ENCODE measurements at places on chromosomes 11 and 22.

DNA sequence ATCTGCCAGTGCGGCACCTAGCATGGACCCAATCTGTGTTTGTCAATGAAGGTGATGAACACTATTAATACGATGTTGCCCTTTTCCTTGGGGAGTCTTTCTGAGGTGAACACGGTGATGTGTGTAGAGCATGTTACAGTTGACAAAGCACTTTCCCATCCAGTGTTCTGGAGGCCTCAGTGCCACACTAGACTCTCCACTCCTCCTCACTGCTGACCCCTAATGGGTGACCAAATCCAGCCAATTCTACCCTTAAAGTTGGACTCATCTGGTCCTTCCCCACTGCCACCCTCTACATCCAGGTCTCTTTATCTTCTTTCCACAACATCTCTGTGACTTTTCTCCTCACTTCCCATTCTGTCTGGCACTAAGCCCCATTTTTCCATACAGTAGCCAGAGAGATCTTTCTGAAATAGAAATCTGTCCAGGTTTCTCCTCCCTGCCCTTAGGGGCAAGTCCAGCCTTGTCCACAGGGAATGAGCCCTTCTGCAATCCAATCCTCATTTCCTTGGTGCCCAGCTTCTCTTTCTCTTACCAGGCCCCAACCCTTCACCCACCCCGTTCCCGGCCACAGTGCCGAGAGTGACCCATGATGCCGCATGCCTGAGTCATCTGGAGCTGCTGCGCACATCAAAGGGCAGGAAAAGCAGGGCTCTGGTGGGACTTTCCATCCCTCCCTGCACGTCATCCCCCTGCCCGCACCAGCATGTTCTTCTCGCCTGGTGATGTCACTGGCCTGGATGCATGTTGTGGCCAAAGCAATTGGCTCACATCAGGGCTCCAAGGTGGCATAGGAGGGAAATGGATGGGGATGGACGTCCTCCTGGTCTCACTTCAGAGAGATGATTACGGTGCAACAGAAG lies 64.2 kb downstream of the RASSF10 start:
- DNase-seq, result no peak

GRCh38 chr11:24965748-24966147 lies 468.9 kb downstream of the LUZP2 start:
- no peak for DNase-seq

DNA sequence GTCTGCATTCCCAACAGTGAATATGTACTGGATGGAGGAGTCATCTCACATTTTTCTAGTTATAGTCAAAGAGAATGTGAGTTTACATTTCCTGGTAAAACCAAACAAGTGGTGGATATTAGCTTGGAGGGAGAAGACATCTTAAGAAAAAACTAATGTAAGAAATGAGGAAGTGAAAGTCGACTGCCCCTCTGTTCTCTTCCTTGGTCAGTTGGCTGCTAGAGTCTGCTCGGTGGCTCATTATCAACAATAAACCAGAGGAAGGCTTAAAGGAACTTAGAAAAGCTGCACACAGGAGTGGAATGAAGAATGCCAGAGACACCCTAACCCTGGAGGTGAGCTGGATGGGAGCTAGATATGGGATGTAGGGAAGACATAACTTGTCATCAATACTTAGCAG lies 5.8 kb downstream of the SLC22A9 start:
- no peak for DNase-seq

- no peak for DNase-seq
These were observed 45.1 kb upstream of the FBXO3 start for GRCh38 chr11:33819278-33820035.

DNA sequence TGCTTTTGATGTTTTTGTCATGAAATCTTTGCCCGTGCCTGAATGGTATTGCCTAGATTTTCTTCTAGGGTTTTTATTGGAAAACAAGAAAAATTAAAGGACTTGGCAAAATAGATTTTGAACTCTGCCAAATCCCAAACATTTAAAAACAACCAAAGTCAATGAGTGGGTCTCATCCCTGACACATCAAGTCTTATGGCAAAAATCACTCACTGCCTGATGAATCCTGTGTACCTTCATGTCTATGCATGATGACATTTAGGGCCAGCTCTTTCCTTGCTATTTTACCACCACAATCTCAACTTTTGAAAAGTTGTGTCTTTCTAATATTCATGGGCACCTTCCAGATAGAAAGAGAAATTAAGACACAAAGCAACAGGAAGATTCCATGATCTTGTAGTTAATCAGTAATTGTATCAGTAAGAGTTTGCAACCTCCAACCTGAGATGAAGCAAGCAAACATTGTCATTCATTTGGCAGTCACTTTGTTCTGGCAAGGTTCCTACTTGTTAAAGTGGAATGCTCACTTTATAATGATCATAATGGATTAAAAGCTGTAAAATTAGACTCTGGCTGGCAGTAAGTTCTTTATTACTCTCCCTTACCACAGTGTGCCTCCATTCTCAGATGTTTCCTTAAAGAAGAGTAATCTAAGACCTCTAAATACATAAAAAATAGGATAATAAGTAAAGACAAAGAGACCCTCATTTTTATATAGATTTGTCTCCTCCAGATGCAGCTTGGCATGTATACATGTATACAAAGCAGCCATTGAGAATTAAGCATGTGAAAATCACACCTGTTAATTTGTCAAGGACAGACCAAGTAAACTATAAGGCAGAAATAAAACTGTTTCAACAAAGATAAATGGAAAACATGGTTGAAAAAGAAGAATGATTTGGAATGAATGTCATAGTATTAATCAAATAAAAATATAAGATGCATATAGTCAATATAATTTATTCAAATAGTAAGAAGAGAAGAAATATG lies 51.6 kb downstream of the ETS1 start:
- no peak for DNase-seq

GRCh38 chr11:124934862-124935547 lies 842 bp downstream of the HEPACAM start:
- no peak for DNase-seq

- DNase-seq, result no peak
These were observed 144.8 kb downstream of the CRYBB2 start for GRCh38 chr22:25364281-25364680.

- no peak for DNase-seq
These were observed 6.5 kb downstream of the ADORA2A start for GRCh38 chr22:24433828-24434470.

DNA sequence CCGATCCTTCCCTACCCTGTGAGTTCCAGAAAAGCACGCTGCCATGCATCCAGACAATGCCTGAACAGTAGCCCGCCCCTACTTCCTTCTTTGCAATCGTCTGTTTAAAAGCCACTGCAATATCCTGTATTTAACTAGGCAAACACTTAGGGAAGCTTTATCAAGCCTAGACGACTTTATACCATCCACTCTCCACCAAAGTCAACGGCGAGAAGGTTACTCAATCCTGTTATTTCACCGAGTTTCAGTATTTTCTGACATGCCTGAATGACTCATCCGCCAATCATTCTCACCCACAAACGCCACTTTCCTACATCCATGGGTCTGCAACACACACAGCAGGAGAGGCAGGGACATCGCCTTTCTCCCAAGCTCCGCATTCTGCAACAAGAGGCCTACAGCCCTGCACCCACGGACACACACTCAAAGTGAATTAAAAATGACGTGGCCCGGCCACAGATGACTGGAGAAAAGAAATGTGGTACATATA lies 9.3 kb downstream of the CELSR1 start:
- DNase-seq, result no peak

DNA sequence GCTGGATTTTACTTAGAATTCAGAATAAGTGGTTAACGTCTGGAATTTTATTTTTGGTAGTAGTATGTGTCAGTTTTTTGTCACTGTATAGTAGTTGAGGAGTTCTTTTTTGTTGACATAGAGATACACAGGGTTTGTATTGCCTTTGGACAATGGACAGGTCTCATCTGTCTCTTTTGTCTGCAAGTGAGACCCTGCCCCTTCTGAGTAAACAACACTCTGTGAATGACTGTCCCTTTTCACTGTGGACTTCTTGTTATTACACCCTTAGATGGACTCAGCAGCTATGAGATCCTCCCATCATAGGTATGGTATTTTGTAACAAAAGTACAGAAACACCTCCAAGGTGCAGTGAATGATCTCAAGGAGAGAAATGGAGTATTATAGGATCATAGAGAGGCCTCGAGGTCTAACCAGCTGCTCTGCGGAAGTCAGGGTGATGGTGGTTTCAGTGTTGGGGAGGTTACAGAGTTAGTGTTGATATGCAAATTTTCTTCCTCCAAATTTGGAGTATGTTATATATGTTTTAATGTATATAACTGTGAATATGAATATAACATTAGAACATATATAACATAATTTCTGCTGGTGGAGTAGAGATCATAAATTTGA lies 7.8 kb downstream of the PPP6R3 start:
- DNase-seq, result no peak

GRCh38 chr22:44403166-44403565 lies 90.4 kb upstream of the SHISAL1 start:
- no peak for DNase-seq

DNA sequence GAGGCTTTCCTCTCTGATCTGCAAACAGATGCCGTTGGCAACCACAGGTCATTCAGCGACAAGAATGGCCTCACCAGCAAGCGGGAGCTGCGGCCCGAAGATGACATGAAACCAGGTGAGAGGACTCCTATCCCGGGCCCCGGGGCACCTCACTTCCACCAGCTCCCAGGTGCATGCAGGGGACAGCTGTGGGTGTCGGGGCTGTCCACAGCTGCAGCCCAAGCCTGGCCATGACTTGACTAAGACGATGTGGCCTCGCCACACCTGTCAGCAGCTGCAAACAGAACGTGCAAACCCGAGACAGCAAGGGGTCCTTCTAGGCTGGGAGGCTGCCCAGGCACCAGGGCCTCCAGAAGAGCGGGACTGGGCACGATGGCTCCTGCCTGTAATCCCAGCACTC lies 3.6 kb downstream of the GAL start:
- no peak for DNase-seq

DNA sequence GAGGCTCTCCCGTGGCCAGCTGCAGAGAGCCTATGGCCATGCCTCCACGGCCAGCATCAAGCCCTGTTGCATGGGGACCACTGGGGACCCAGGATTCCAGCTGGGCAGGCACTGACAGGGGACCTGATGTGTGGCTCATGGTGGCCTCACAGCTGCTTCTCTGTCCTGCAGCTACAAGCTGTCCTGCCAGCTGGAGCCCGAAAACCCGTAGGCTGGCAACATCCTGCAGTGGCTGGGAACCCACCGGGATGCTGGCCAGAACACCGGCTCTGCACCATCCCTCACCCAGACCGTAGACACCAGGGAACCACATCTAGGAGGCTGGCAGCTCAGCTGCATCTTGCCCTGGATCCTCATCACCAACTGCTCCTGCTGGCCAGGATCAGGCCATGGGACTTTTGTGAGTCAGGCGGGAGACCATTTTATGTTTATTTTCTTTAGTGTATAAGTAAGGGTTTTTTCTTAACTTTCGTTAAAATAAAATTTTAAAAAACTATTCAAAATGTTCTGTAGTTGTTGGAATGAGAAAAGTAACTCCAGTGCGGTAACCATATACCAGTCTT lies 7.9 kb downstream of the RGL4 start:
- no peak for DNase-seq

DNA sequence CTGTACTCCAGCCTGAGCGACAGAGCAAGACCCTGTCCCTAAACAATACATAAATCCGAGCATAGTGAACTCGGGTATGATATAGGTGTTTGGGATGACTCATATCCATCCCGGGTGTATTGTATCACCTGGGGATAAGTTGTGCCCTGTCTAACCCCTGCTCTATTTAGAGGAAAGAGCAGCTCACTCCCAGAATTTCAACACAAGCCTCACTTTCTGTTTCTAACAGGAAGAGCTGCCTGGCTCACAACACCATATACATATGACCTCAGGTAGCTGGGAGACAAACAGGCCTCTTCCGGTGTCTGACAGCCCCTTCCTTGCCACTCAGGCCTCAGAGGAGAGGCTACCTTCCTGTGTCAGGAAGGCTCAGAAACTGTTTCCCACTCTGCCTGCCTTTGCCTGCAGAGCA lies 9.9 kb upstream of the MICALL1 start:
- peak; percentile 16 for DNase-seq

DNA sequence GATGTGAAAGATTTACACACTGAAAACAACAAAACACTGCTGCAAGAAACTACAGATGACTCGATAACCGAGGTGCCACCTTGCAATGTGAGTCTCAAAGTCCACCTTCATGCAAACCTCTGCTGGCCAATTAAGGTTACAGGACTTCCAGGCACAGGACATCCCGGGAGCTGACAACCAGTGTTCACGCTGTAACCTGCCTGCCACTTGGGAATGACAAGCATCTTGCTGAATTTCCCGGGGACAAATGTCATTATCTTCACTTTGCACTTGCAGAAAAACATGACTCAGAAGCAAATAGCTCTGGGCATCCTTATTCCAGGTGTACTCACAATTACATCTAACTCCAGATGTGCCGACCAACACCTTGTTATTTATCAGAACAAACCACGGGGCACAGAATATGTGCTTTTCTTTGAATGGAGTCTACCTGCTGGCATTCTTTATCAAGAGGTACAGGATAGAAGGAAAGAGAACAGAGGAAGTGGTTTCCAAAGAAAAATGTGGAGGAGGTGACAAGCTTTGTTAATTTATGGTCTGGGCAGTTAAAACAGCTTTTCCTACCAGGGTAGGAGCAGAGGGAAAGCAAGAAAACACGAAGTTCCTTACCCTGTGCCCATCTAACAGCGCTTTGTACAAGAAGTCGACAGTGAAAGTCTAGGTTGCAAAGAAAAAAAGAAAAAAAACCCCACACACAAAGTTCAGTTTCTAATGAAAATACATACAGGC lies 72.3 kb downstream of the SHANK2 start:
- no peak for DNase-seq
